Activated CD8-positive, alpha-beta T cell treated with anti-CD3 and anti-CD28 coated beads, Interleukin-2, amount 10 ng/mL, durations not matched to agents 7 days and 5 days (primary cell): ENCODE measurements at places on chromosomes 1 and 21.

DNA sequence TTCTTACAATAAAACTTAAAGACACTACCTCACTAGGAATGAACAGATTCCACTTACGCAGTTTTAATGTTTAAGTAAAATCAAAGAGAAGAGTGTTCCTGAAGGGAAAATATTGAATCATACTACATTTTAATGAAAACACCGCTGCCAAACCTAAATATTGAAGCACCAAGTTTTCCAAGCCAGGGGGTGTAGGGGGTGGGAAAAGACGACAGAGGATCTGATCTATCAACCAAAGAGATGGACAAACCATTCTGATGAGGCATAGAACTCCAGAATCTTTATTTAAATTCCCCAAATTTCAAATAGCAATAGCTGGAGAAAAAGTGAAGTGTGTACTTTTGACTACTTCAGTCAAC is 1.2 kb downstream of the ELK4 start:
- DNase-seq = no peak

DNA sequence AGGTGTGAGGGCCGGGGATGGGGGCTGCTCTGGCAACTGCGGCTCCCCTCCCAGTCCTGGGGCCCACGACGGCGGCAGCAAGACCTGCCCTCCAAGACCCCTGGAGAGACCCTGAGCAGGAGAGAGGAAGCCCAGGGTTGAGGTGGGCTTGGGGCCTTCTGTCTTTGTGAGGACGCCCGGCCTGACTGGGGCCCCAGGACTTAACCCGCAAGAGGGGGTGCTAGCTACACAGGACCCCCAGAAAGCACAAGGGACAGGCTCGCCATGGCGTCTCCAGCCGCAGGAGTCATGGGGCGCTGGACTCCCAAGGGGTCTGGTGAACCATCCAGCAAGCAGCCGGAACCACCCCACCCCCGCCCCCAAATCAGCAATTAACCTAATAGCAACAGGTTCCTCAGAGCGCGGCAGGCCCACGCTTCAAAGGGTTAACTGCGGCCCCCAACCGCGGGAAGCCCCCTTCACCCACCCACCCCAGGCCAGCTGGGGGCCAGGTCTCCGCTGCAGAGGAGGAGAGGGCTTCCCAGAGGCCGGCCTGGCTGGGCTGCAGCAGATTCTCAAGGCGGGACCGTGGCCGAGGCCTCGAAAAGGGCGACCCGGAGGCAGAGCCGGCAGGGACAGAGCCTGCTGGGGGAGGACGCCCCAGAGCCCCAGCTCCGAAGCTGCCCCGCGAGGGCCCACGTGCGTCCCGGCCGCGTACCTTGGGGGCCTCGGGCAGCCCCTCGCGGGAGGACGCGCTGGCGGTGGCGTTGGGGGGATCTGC is 525 bp downstream of the C1QTNF12 start:
- DNase-seq = no peak

DNA sequence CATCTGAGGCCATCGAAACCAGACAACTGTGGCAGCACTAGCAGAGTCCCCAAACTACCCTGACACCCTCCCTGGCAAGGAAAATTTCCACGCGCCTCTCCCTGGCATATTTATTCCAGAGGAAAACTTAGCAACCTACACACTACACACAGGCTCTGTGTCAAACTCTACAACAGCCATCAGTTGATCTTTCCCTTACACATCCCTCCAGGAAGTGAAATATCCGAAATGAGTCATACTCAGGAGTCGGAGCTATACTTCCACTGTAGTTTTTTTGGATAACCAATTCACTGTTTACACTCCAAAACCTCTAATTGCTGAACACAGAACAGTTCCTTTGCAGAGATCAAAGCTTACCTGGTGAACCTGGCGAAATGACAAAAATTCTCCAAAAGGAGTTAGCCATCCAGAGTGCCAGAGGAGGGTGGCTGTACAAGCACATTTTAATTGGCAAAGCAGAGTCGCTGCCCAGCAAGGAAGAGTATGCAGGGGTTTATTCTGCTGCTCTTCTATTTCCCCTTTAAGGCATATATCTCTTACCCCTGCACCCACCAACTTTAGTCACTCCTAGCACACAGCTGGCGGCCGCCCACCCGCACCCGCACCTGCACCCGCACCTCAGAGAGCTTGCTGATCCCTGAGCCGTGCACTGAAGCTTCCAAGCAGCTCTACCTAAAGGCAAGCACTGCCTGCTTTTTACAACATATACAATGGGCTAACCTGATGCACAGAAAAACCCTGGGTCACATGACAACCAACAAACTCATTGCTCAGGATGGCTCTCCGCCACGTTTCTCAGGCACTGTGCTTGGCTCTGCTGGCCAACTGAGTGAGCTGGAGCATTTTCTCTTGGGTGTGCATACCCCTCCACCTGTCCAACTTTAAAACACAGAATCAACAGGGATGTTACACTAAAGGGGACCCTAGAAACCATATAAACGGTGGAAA is 54.9 kb downstream of the CAPZB start:
- no peak for DNase-seq

DNA sequence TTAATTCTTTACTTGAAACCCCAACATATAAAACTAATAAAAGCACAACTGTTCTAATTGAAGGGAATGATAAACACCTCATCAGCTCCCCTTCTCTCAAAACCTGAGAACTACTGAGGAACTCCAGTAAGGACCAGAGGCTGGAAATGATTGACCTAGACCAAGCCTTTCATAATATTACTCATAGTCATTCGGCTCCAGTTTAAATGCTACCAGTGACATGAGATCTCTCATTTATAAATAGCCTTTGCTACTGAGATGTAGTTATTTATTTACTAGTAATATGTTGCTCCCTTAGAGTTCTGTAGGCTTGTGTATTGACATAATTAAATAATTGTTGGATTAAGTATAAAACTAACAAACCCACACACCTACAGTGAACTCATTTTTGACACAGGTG is 209.8 kb upstream of the PRMT6 start:
- no peak for DNase-seq

DNA sequence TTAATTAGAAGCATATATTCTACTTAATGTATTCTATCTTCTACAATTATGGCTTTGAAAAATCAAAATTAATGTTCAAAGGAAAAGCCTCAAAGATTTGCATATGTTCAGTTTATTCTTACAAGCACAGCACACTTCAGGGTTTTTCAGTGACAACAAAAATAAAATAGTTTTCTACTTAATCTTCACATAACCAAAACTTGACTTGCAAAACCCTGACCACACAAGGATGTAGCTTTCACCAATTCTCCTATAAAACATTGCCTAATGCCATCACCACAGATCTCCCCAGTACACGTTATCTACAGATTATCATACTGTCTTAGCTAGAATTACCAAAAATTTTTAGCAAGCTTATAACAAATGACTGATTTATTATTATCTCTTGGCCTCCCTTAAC is 23.3 kb downstream of the LPAR3 start:
- no peak for DNase-seq

- DNase-seq = no peak
Measured at GRCh38 chr1:18965206-18966173, 9.0 kb upstream of the IFFO2 start.

GRCh38 chr21:43771199-43771675 is 4.9 kb downstream of the CSTB start:
- no peak for DNase-seq

DNA sequence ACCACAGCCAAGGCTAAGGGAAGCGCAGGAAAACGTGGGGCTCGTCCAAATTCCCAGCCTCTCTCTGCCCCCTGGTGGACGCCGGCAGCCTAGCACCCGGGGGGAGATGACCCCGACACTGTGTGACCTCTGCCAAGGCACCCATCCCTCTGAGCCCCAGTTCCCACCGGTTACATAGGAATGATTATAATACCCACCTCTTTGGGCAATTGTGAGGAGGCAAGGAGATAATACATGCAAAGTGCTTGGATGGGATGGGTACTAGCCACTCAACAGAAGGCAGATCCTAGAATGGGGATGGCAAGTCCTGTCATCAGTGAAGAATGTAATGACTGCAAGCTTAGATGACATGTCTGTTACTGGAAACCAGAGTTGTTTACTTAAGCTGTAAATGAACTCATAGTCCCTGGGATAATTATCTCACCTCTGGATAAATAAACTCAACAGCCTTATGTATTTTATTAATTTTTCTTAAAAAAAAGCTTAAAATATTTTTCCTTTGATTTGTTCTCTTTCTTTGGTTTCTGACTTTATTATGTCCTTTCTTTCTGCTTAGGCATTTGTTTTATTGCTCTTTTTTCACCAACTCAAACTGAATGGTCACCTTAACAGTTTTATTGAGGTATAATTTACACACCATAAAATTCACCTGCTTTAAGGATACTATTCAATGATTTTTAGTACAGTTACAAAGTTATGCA is 11.3 kb upstream of the BMP8B start:
- DNase-seq = peak; percentile 73

DNA sequence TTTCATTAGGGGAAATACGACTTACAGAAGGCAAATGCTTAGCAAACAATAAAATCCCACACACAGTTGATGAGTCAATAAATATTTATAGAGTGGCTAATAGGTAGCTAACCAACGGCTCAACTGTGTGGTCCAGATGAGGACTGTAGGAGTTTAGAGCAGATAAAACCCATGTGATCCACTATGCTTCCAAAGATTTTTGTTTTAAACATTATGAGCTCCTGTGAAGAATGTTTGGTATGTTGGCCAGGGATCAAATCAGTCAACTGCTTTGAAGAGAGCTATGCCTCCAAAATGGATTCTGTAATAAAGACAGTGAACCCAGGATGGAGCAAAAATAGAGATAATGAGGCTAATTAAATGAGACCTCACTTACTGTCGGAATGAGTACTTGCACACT is 72.3 kb upstream of the COL11A1 start:
- DNase-seq = no peak

DNA sequence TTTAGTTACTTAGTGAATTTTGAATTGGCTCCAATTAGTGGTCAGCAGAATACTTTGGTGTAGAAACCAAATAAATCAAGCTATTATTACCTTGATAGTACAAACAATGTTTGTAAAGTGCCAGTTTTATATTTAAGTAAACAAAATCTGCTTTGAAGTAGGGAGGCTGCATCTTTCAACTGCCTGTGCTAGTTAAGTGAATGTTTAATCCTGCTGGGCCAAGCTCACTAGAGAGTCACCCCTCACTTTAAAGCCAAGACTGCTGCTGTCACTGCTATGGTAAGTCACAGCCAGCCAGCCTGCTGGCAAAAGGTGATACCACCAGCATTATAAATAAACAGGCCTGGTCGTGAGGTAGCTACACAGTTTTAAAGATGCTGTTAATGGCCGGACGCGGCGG is 10.3 kb upstream of the CFAP126 start:
- DNase-seq = no peak

DNA sequence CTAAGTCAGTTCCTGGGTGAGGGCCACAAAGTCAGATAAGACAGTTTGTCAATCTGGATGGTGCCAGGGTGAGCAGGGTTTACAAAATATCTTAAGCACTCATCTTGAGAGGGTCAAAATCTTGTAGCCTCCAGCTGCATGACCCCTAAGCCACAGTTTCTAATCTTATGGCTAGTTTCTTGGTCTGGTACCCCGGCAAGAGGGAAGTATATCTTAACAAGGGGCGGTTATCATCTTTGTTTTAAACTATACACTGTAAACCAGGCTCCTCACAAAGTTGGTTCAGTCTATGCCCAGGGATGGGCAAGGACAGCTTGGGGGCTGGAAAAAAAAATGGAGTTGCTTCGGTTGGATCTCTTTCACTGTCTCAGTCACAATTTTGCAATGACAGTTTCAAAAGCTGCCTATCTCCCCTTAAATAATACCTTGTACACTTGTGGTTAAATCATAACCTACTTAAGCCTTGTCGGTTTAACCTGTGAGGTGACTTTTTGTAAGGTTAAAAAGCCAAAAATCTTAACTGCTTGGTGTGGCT is 7.8 kb upstream of the CD46 start:
- DNase-seq = no peak

- no peak for DNase-seq
Measured at GRCh38 chr1:20666146-20666545, 5.0 kb upstream of the DDOST start.

DNA sequence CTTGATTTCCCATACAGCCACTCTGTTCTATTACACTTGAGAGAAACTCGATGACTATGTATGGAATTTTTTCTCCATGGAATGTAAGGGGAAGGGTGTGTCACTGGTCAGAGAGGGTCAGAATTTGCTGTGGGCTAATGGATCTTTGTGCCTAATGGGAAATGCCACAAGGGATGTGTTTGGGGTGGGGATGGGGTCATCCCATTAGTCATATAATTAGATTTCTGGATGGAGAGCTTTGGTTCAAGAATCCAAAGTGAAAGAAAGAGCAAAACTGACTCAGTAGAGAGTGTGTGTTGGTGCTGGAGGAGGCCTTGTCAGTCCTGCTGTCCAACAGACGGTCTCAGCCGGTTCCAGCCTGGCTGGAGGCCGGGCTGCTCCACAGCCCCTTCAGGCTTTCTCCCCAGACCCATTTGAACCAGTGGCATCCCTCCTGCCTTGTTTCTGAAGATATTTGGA is 86.4 kb downstream of the LAMC2 start:
- DNase-seq = no peak

DNA sequence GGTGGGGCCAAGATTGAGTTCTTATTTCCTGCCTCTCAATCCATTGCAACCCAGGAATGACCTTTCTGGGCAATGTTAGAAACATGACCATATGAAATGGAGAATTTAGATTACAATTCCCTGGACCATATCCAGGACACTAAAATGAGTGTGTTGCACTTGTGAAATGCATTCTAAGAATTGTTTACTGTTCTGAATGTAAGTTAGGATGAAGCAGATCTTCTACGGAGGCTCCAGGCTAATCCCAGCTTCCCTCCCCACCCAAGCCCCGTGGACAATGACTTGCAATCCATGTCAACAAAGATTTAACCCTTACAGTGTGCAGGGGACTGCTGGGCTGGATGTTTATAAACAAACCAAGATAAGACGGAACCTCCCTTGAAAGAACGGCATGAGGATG is 31.7 kb upstream of the HAO2 start:
- no peak for DNase-seq

- DNase-seq = no peak
Measured at GRCh38 chr1:233277637-233278606, 17.6 kb downstream of the PCNX2 start.

DNA sequence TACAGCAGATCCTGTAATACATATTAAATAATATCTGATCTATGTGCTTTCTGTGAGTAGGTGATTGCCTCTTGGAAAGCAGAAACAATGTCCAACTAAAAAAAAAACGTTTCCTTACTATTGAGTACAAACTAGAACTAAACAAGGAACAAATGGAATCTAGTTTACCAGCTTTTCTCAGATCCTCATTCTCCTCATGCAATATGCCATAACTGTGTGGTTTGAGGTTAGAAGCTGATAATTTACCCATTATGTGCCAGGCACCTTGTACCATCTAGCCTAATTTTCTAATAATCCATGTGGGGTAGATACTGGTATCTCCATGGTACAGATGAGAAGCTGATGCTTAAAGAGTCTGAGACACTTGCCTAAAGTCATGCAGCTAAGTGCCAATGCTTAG is 154.7 kb downstream of the PTGER3 start:
- DNase-seq = no peak

DNA sequence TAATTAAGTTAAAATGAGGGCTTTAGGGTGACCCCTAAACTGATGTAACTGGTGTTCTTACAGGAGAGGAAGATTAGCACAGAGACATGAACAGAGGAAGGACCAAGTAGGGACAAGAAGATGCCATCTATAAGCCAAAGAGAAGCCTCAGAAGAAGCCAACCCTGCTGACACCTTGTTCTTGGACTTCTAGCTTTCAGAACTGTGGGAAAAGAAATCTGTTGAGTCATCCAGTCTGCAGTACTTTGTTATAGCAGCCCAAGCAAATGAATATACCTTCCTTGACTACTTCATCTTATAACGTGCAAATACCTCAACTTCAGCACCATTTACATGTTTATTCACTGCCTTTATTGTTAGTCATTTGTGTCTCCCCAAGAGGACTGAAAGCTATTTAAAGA is 3.4 kb downstream of the ZBTB21 start:
- no peak for DNase-seq
